ENCODE measurements at places on chromosomes 3 and 15.

DNA sequence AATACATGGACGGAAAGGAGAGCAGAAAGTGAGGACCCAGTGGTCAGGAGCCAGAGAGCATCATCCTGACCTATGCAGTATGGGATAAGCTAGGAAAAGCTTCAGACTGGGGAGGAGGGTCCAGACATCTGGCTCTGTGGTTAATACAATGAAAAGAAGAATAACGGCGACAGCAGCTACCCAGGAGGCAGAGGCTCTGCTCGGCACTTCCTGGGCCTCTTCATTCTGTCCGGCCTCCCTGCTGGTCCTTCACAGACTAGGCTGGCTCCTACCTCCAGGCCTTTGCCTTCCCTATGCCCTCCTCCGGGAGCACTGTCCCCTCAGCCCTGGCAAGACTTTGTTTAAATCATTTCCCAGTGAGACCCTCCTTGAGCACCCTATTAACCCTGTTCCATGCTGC, 58.9 kb upstream of the WNT5A start:
- DNase-seq = no peak

GRCh38 chr3:120147072-120147871, 53.0 kb upstream of the GSK3B start:
- peak; percentile 93 for DNase-seq

DNA sequence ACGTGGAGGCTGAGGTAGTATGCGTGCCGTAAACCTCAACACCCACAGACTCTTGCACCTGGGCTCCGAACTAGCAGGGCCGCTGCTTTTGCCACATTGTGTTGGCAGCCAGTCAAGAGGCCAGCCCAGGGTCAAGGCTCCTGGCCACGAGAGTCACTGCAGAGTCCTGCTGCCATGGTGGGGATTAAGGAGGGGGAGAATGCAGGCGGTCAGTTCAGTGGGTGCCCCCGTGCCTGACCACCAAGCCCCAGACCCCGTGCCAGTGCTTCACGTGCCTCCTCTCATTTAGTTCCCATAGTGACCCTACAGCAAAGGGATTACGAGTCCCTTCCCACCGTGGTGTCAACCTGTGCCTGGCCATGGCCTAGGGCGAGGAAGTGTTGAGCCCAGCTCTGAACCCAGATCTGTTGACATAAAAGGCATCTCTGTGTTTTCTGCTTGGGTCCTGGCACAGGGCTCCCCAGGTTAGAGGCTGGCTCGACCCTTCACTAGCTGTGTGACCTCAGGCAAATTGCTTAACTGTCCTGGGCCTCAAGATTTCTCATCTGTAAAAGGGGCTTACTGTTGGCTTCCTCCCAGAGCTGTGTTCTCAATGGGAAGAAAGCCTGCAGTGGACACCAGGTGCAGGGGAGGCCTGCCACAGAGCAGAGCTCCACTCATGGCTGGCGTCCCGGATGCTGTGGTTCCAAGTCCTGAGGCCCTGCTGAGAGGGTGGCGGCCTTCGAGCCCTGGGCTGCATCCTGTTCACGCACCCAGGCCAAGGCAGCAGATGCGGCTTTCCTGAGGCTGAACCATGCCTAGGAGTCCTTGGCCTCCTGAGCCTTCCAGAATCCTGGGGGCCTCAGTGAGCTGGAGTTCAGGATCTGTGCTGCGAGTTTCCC, 32.8 kb downstream of the FBLN2 start:
- DNase-seq = no peak

DNA sequence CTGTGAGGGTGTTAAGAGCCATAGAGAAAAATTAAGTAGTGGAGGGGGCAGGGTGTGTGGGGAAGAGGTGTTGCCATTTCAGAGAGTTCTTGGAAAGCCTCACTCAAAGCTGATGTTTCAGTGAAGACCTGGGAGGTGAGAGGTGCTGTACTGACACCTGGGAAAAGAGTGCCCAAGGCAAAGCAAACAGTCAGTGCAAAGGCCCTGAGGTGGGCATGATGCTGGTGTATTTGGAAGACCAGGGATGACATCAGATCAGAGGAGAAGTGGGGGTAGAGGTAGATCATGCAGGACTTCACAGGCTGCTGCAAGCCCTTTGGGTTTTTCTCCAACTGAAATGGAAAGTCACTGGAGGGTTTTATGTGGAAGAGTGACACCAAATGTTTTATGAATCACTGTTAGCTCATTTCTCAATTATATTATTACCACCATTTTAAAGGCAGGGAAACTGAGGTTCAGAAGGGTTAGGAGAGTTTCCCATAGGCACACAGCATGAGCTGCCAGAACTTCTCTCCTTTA, 42.8 kb upstream of the SMAD3 start:
- no peak for DNase-seq

DNA sequence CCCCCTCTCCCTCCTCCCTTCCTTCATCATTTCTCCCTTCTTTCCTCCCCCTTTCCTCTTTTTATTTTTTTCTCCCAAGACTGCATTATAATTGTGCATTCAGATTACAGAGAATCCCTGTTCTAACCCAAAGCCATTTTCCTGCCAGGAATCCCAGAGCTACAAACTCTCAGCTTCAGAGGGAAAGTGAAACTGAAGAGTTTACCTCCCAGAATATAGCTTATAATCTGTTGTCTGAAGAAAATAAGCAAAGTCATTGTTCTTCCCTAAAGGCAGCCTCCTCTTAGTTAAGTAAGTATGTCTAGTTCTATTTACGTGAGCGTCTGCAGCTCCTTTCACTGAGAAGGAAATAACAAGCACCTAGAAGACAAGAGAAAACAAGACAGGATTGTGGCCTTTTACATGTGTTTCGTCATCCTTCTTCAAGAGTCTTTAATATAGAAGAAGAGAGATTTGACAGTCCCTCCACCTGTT, 97.2 kb downstream of the CHST2 start:
- DNase-seq = no peak

- DNase-seq = no peak
Measured at GRCh38 chr3:159080256-159080655, 278.4 kb downstream of the MFSD1 start.

DNA sequence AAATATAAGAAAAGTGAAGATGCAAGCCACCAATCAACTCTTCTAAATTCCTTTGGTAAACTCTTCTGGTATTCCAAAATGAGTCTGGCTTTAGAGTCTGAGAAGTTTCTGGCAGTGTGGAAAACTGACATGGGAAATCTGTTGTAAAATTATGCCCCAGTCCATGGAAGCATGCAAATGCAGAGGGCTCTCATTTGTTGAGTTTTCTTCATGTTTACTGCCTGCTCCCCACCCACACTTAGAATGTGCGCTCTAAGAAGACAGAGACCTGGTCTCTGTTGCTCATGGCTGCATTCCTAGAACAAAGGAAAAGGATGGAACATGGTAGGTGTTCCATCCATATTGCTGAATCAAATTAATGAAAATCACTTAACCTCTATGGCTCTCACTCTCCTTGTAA, 411.8 kb upstream of the PDZRN3 start:
- no peak for DNase-seq

DNA sequence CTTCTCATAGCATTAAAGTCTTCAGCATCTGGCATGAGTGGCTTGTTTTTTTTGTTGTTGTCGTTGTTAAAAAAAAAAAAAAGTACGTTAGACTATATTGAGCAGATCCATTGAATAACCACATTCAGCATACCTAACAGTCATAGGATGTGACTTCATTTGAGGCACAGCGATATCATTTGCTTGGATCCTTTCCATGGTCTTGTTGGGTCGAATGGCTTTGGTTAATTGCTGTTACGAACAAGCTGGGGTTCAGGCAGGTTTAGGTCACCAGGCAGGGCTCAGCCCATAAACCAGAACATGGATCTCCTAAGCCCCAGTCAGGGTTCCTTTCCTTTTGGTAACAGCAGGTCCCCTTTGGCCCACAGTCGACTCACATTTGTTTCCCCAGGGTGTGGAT, 76.2 kb downstream of the POLR2M start:
- no peak for DNase-seq

DNA sequence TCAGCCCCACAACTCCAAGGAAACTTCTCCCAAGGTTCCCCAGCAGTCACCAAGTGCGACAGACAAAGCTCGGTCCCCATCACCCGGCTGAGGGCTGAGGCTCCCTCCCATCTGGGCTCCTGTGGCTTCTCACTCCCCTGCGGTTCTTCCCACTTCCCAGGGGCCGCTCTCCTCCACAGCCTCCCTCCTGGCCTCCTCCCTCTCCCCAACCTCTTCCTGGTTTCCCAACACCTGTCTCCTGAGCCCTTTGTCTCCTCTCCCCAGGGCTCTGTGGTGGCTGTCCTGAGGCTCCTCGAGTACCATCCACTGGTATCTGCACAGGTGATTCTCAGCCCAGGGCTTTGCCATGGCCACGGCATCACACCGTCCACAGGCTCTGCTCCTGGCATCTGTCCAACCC, 113.2 kb upstream of the NSMCE3 start:
- peak; percentile 16 for DNase-seq
